ENCODE measurements at places on chromosomes 13 and 19.

- DNase-seq, result no peak
Observed at GRCh38 chr13:60407095-60407494, 10.1 kb downstream of the TDRD3 start.

DNA sequence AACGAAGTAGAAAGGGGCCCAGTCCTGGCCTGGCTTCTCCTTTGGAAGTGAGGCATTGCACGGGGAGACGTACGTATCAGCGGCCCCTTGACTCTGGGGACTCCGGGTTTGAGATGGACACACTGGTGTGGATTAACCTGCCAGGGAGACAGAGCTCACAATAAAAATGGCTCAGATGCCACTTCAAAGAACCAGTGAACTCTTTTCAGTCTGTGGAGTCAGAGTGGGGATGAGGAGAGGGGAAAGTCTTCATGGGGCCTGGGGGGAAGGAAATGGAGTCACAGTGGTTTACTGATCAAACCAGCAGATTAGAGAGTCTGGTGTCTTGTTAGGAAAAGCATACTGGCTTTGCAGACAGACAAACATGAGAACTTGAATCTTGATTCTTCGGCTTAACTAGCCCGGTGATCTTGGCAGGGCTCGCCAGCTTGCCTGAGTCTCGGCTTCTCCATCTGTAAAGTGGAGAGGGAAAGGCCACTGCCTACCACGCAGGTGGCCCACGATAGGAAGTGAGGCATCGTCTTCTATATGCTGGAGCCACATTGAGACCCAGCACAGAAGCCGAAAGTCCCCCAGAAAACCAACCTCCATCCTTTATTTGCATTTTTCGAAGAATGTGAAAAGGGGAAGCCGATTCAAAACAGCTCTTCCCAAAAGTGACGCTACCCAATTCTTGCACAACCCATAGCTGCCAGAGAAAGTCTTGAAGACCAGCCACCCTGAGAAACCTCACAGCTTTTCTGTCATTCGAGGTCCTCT, at the start of gene FFAR1:
Gene FFAR1, plus strand, starts transcription at position 732 of the 759 bp plus-strand sequence. CDS start 3,650 bp downstream, outside the sequence.
- peak; percentile 18 for DNase-seq

DNA sequence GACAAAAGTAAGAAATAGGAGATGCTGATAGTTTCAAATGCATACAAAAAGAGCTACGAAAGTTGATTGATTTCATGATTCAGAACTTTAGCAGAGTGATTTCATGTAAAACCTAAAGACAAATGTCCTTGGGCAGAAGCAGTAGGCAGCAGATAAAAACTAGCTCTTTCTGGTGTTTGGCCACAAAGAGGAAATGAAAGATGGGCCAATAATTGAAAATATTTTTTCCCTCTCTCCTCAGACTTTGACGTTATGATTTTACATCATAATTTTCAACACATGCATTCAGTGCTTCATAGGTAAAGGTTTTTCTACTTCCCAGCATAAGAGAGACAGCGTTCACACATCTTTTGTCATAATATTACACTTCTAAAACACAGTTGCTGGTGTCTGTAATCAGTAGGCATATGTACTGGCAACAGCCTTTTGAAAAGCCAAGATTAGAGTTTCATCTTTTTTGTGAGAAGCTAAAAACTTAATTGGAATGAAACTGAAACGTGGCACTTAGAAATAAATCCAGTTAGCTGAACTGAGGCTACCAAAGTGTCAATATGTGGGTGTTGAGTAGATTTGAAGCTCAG, 9.3 kb downstream of the SCEL start:
- DNase-seq, result no peak

GRCh38 chr19:902093-902370, 8.7 kb downstream of the RNU6-9 start:
- no peak for DNase-seq

GRCh38 chr13:71634602-71635443, 232.2 kb downstream of the DACH1 start:
- DNase-seq, result no peak
